ENCODE measurements at places on chromosomes 7 and 10. TPM values are rescaled to one million over a fixed set of nuclear protein-coding genes. Genes with fewer than 3 reads are reported as not detected.

- no peaks in the 10 kb centered on the region for H3K27me3 ChIP-seq
- peak; percentile 52 for DNase-seq
- H3K36me3 ChIP-seq, result peaks cover 17% of the 10 kb centered on the region
- peaks cover 55% of the 10 kb centered on the region for H3K4me1 ChIP-seq
- peak overlapping the region; percentile 92 for H3K27ac ChIP-seq
Measured at GRCh38 chr7:36692456-36692855, 31.8 kb downstream of the AOAH start.

ACSM6 gene
- not detected for total RNA-seq

- peaks cover 73% of the 10 kb centered on the region for H3K36me3 ChIP-seq
- no peak for DNase-seq
- no peaks in the 10 kb centered on the region for H3K27me3 ChIP-seq
- peak overlapping the region; percentile 95 for H3K4me3 ChIP-seq
Measured at GRCh38 chr10:110500515-110500905, 2.8 kb downstream of the DUSP5 start.

GRCh38 chr7:85520175-85520574 is 333.3 kb upstream of the SEMA3D start:
- DNase-seq, result no peak
- H3K27me3 ChIP-seq, result no peaks in the 10 kb centered on the region
- no peak overlapping the region for H3K27ac ChIP-seq
- H3K4me3 ChIP-seq, result no peak overlapping the region

GRCh38 chr7:111982133-111982532 is 224.1 kb downstream of the DOCK4 start:
- no peaks in the 10 kb centered on the region for H3K4me1 ChIP-seq
- H3K27ac ChIP-seq, result no peak overlapping the region
- DNase-seq, result no peak
- H3K27me3 ChIP-seq, result peaks cover 9% of the 10 kb centered on the region

DNA sequence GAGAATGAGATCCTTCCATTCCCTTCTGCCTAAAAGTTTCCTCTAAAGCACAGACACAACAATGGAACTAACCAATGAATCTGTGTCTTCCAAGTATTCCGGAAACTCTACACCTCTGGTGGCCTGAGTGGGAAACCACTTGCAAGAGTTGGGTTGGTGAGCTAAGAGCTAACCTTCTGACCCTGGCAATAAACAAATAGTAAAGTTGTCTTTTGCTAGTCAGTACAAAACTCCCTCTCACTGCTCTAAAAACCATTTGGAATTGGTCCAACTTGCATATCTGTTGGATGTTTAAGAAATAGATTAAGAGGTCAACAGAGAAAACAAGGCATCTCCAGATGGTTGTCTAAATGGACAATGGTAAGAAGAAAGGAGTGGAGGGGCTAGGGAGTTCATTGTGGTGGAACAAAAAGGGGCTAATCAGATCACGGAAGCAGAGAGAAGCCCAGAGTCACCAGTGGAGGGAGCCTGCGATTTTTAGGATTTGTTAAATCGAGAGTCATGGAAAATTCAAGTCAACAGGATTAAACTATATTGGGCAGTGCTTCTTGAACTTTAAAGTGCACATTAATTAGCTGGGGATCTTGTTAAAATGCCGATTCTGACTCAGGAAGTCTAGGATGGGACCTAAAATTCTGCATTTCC is 192.3 kb downstream of the EVX1 start:
- no peak overlapping the region for H3K4me3 ChIP-seq
- no peak overlapping the region for H3K27ac ChIP-seq
- DNase-seq, result no peak
- peaks cover 21% of the 10 kb centered on the region for H3K27me3 ChIP-seq
- H3K36me3 ChIP-seq, result no peaks in the 10 kb centered on the region

DNA sequence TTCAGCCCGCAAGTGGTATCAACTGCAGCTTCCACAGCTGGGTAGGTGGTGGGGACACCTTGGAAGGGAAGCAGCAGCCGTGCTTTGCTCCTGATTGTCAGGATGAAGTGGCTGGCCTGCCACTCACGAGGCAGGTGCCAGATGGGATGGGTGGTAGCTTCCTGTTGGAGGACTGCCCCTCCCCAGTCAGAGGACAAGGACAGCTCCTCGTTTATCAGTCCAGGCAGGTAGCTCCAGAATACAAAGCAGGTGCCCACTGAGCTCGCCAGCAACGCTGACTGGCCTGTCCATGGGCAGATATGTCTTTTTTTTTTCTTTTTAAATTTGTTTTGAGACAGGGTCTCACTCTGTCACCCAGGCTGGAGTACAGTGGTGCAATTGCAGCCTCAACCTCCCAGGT is 431.3 kb downstream of the GALNT17 start:
- H3K4me3 ChIP-seq, result no peak overlapping the region
- no peaks in the 10 kb centered on the region for H3K36me3 ChIP-seq
- no peak for DNase-seq
- H3K27me3 ChIP-seq, result no peaks in the 10 kb centered on the region

DNA sequence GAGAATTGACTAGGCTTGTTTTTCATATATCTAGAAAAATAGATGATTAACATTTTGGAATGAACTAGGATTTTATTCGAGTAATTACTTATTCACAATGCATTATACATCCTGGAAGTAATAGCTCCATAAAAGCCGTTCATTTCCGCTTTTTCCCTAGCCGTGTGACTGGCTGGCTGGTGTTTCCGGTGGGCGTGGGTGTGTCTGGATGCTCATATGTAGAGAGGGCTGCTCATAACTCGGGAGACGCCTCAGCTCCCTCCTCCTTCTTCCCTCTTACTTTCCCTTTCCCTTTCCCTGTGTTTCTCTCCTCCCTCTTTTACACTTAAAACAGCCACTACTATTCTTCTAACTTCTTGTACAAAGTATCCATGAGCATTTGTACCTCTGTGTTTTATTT is 187.7 kb upstream of the VSTM2A start:
- no peak for DNase-seq
- H3K27ac ChIP-seq, result no peak overlapping the region
- H3K4me3 ChIP-seq, result no peak overlapping the region
- H3K4me1 ChIP-seq, result no peaks in the 10 kb centered on the region
- H3K27me3 ChIP-seq, result no peaks in the 10 kb centered on the region

DNA sequence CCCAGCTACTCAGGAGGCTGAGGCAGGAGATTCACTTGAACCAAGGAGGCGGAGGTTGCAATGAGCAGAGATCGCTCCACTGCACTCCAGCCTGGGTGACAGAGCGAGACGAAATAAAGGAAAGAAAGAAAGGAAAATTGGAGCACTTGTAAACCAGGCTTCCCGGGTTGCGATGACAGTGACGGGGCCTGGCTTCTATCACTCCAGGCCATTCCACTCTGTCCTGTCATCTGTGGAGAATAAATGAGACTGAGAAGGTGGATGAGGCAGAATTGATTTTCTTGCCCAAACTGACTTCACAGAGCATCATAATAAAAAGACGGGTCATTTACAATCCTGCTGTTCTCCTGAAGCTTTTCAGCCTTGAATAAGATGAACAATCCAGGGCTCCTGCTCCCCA is 12.1 kb upstream of the KPNA7 start:
- H3K4me3 ChIP-seq, result no peak overlapping the region
- H3K27me3 ChIP-seq, result peaks cover 2% of the 10 kb centered on the region
- H3K27ac ChIP-seq, result no peak overlapping the region
- H3K36me3 ChIP-seq, result no peaks in the 10 kb centered on the region

GHITM gene
- total RNA-seq, result 121 TPM

- no peaks in the 10 kb centered on the region for H3K36me3 ChIP-seq
- H3K4me1 ChIP-seq, result no peaks in the 10 kb centered on the region
- no peak overlapping the region for H3K27ac ChIP-seq
- H3K4me3 ChIP-seq, result no peak overlapping the region
- H3K27me3 ChIP-seq, result no peaks in the 10 kb centered on the region
Measured at GRCh38 chr10:104080762-104081161, 4.9 kb downstream of the COL17A1 start.

CNNM1 gene
- 1.4 TPM for total RNA-seq

HABP2 gene
- not detected for total RNA-seq
